GM12865 (cell line): ENCODE measurements at places on chromosomes 5 and 9.

DNA sequence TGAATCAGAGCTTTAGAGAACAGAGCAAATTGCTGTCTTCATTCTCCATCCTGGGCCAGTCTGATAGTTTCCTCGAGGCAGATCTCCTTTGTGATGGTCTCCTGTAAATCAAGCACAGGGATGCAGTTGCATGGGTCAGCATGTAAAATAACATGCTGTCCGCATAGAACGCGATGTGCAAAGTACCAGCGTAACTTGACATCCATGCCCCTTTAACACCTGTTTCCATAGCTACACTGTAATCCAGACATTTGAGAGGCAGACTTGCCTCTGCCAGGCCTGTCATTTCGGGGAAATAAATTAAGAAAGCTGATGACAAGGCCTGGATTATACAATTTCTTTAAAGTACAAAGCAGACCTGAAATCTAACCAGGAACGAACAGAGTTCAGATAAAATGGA, 413.5 kb downstream of the TLE4 start:
- no peak for DNase-seq

- no peak for DNase-seq
Measured at GRCh38 chr9:113600023-113600823, 136.7 kb downstream of the RGS3 start.

DNA sequence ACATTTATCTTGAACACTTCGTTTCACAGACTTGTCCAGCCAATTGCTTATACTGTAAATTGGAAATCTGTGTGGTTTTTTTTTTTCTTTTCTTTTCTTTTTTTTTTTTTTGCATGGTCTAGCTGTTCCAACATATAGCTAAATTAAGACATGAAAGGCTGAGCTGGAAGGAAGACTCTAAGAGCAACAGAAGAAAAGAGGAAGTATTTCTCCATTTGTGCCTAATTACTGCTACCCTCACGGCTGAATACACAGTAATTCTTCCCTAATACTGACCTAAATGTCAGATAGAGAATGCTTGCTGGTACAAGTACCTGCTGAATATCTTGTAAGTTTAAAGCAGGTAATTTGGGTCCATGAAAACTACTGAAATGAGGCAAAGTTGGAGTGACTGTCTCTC, 11.0 kb upstream of the HAPLN1 start:
- DNase-seq, result no peak

GRCh38 chr9:121887553-121888437, 205.3 kb downstream of the TTLL11 start:
- DNase-seq, result no peak

DNA sequence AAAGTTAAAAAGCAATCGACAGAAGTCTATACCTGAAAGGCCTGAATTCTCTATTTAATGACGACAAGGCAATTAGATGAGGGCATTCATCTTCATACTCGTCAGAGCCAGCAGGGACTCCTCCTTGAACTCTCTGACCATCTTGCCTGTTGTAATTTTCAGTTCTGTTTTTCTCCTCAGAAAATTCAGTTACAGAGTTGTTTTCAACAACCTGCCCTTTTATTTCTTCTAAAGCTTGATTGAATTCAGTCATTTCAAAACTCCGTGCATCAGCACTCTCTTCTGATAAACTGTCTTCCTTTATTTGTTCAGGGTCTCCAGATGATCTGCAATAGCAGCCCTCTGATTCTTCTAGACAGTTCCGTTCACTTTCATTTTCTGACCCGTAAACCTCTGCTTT, 15.6 kb downstream of the RIOK2 start:
- peak; percentile 51 for DNase-seq

DNA sequence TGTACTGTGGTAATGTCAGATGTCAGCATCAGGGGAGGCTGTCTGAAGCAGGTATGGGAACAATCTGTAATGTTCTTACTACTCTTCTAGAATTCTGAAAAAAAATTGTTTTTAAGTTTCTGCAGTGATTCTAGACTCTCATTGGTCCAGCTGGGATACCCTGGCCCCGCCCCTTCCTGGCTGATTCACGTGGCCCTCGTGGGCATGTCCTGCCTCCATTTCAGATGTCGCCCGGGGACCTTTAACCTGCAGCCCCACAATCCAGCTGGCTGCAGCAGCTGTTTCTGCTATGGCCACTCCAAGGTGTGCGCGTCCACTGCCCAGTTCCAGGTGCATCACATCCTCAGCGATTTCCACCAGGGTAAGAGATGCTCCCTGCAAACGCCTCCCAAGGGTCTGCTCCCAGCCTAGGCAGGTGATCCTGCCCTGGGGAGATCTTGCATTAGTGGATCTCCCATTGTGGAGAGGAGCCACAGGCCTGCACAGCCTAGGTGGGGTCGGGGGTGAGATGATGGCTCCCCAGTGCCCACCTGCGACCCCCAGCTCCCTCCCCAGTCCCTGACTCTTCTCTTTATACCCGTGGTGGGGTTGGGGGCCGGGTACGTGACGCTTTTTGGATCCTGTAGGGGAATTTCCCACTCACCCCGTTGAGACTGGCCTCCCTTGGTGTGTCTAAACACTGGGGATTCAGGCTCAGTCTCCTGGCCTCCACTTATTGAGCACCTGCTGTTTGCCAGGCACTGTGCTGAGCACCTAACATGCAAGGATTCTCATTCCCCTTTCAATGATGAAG, 36.5 kb downstream of the LAMC3 start:
- no peak for DNase-seq

GRCh38 chr5:109942646-109943045, 252.9 kb downstream of the MAN2A1 start:
- no peak for DNase-seq
